HCT116 (cell line): ENCODE measurements at places on chromosomes 4 and X. TPM values are rescaled to one million over a fixed set of nuclear protein-coding genes. Genes with fewer than 3 reads are reported as not detected.

DNA sequence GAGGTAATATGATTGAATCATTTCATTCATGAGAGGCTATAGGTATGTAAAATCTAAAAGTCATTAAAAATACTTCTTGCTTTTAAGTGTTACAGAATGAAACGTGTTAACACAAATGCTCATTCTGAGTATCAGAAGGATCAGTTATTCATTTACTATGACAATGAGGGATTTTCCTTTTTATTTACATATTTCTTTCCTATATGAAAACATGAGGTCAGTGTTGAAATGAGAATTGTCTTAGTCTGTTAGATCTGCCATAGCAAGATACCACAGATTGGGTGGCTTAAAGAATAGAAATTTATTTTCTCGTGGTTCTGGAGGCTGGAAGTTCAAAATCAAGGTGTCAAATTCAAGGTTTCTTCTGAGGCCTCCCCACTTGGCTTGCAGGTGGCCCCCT is 181.2 kb downstream of the ARHGAP10 start:
- no peak for DNase-seq

Gene TMEM192
- 13.1 TPM for total RNA-seq

DNA sequence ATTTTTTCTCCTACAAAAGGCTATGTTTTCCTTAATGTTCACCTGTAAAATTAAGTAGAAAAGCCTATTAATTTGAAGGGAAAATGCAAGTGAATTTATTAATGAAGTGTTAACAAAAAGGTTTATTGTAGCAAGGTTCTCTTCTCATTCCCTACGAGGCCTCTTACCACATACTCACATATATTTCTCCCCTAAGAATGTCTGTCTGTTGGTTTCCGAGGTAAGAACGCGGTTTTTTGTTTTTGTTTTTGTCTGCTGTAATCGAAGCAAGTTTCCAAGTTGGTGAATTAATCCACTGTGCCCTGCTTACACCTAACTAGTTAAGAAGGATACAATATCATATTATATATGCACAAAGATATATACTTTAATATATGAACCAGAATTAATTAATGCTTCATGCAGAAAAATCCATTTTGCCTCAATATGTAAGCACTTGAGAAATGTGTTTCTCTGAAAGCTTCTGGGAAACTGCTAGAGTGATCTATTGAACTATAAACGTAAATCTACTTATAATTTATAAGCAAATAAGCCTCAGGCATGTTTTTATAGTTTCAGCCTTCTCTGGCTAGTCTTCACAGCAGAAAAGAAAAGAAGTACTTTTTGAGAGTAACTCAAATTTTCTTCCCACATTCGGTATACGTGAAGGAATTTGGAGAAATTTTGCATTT is 120.8 kb downstream of the EGF start:
- DNase-seq, result no peak

DNA sequence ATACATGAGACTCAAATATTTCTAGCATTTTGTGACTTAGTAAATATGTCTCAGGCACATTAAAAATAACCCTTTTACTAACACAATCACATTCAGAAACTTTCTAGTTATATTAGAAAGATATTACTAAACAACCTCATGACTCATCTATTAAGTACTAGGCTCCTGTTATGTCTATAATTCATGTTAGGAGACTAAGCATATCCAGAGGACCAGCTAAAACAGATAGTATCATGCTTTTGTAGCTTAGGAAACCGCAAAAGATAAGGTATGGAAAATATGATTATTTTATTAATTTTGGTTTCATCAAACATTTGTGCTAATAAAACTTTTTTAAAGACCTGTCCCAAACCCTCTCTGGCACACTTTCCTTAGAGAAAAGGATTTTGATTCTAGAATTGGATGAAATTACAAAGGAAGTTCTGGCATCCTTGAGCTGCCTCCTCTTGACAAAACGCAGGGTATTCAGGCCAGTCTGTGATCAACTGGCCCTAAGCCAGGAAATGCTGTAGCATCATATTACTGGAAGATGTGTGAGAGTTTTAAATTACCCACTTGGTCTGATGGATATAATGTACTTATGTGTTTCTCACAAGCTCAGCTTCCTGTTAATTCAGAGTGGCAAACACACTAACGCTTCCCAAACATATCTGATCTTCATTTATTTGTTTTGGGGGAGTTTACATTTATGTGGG is 60.4 kb downstream of the NRK start:
- DNase-seq, result no peak

Gene ODAPH
- total RNA-seq, result not detected

- no peak for DNase-seq
These were observed 1.4 kb upstream of the CORIN start for GRCh38 chr4:47839259-47839658.

DNA sequence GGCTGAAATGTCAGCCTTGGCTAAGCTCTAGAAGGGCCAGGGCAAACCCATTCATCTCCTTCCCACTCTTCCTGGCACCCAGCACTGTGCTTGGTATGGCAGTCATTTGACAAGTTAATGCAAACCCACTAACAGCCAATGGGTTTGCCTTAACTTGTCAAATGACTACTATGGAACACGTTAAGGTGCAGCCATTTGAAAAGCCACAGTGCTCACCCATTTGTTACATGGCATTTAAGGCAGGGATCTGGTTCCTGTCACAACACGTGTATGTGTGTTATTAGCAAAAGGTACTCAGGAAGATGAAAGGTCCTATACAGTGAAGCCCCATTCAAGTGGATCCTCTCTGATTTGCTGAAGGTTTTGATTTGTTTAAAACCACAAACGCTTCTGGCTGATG is 7.2 kb downstream of the CRMP1 start:
- DNase-seq, result no peak

- DNase-seq, result no peak
These were observed 2.2 kb downstream of the GUCY1B1 start for GRCh38 chr4:155761047-155761446.

DNA sequence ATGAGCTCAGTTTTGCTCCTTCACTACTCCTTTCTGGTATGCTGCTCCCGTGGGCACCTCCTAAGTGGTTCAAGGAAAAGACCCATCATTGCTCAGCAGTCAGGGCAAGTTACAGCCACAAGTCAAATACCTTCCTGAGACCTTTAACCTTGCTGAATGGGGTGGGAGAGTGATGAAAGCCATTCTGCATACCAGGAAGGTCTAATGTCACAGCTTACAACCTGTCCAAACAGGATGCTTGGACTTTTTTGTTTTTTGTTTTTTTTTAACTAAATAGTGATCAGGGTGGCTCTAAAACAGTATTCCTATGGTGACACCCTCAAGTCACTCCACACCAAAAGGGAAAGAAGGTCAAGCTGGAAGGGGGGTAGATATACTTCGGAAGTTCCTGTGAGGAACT is 93.1 kb downstream of the GPC3 start:
- no peak for DNase-seq

Gene SRPK3
- not detected for total RNA-seq
